ENCODE measurements at places on chromosomes 6 and 20.
A peak's percentile ranks its signal among the peaks of the same experiment; 100 is the strongest.

- DNase-seq = no peak
Observed at GRCh38 chr6:169233832-169234231, 19.8 kb downstream of the THBS2 start.

DNA sequence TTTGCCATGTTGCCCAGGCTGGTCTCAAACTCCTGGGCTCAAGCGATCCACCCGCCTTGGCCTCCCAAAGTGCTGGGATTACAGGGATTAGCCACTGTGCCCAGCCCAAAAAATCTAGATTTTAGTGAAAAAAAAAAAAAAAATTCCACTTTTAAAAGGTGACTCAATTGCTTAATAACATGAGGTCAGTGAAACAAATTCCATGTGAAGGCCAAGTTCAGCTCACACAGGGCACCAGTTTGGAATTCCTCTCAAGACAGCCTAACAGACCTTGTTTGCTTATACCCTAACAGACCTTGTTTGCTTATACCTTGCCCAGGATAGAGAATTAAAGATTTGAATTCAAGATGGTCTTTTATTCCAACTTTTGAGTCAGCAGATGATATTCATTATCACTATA is 5.1 kb downstream of the RRBP1 start:
- no peak for DNase-seq

- DNase-seq = no peak
Observed at GRCh38 chr6:118892355-118892991, 1.5 kb upstream of the ASF1A start.

- peak; percentile 62 for DNase-seq
Observed at GRCh38 chr6:147508042-147508865, at the start of gene SAMD5. Gene SAMD5 (plus strand): TSS chr6:147508690. CDS start chr6:147508929, 239 bp downstream.

- DNase-seq = no peak
Observed at GRCh38 chr6:119479860-119480655, 130.5 kb upstream of the MAN1A1 start.

- DNase-seq = no peak
Observed at GRCh38 chr6:151822252-151823111, 15.0 kb downstream of the ESR1 start.

DNA sequence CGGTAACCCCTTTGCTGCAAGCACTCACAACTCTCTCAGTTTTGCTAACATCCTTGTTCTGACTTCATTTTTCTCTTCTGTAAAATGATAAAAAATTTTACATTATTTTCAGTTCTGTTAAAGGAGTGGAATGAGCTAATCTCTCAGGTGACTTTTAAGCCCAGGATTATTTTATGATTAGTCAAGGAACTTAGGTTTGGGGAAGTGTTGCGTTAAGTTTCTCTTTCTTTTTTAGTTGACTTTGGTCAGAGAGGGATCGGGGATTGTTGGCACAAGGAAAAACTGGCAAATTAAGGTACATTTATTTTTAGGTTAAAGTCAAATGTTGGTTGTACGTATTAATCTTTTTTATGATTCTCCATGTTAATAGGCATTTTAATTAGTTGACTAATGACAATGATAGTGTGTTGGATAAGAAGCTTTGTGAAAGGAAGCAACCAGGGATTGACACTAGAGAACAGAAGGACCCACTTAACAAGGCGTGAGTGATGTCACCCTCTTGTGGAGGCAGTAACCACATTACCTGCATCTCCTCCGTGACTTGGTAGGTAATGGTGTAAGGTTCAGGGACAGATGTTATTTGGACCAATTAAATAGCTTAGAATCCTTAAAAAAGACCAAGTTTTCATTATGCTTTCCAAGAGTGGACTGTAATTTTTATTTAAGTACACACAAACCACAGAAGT is 31.6 kb downstream of the CD83 start:
- no peak for DNase-seq

DNA sequence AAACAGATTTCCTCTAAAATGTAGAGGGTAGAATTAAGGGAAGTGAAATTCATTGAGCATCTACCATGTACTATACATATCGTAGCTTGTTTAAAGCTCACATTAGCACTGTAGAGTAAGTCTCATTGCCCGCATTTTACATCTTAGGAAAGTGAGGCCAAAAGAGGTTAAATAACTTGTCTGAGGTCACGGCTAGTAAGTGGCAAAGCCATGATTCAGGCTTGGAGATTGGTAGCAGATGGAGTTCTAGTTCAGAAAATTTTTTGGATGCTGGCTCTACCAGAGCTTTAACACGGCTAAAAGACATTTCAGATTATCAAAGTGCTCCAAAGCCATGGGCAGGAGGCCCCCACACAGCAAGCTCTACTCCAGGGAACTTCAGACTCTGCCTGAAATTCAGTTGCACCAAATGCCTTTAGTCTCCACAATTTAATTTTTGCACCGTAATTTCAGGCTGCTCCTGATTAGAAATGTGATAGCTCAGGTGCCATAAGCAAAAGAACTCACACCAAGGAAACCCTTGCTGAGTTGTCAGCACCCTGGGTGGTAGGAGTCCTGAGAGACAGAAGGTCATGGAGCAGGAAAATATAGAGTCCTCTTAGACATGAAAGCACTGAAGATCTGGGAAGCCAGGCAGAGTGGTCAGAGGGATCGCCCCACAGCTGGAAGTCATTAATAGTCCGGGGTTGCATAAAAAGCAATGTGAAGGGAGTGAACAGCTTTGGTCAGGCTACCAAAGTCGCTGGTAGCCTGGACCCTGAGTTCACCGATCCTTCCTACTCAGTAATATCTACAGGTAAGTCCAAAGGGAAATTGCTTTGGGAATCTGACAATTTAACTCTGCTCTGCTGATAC is 55.2 kb upstream of the ASIP start:
- DNase-seq = no peak

GRCh38 chr6:157570104-157570503 is 189.1 kb downstream of the ZDHHC14 start:
- DNase-seq = no peak

GRCh38 chr6:7992002-7992815 is 72.0 kb downstream of the BLOC1S5 start:
- DNase-seq = no peak

DNA sequence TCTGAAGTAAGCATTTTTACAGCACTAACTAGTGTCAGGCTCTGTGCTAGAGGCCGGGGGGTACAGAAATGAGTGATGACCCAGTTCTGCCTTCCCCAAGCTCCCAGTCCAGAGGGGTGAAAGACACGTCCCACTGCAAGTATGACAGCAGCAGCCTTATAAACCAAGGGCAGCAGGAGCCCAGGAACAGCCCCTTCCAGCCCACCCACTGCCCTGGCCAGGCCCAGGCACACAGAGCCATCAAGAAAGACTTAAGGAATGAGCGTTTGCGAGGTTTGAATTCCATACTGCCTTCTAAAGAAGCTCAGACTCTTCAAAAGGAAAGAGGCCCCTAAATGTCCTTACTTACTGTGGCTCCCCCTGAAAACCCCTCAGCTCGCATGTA is 10.0 kb downstream of the TRERF1 start:
- no peak for DNase-seq

DNA sequence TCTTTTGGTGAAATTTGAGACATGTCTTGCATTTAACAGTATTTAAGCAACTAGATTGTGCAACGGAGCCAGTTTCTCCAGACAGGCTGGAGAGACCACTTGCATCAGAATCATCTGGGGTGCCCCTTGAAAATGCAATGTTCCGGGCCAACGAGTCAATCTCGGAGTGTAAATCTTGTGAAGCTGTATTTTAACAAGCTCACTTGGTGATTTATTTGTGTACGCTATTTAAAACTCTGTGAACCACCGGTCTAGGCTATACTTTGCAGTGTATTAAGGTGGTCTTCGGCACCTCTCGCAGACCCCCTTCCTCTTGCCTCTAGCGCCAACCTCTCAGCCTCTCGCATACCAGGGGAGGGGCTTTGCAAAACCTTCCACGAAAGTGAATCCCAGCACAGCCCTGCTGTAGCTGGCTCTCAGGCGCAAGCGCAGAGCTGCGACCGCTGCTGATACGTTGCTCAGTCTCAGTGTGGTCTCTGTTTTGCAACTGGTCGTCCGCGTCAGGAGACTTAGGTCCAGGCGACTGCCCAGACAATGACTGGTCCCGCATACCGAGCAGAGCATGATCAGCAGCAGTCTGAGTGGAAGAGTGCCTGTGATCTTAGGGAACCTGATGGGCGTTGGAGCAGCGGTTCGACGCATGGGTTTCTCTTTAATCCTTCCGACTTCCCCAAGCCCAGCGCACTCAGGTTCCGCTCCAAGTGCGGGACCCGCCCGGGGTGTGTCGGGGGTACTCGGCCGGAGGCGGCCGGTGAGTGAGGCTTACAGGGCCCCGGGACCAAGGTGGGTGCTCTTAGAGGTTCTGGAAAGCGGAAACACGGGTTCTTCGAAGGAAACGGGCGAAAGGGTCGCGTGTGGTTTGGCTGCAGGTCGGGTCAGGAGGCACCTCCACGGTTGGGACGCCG is at the start of gene ZNF391:
Gene ZNF391, plus strand, starts transcription at position 467 of the 905 bp plus-strand sequence. CDS start 11,612 bp downstream, outside the sequence.
- peak; percentile 78 for DNase-seq

DNA sequence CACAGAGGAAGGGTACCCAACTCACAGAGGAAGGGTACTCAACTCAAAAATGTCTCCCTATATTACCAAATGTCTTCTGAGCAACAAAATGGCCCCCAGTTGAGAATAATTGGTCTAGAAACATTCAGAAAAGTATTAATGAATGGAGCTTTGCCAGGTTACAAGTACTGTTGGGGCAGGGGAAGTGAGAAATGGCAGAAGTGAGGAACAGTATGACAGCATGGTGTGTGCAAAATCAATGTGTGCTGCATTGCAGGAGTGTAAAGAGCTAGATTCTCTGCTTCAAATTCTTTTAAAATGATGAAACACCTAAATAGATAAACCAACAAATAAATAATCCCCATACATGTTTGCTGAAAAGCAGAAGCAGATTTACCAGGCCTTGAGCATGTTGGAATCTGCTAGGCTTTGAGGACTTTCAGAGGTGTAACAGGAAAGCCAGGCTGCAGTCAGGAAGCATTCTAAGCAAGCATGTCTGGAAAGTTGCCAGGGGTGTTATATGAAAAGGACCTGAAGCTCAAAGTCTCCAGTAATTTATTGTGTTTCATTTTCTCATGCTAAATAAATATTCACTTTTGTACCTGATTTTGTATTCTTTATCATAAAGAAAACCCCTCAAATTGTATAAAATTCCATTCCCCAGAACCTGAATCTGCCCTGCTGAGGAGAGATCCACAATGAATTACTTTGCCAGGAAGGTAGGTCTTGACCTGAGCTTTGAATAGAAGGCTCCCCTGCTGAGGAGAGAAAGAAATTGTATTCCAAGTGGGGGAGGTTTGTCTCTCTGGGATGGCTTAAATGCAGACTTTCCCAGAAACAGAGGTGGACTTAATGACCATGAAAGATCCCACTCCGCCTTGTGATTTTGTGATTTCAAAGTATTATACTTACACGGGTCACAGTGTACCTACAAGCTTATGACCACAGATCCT is 265.0 kb upstream of the MARCKS start:
- DNase-seq = no peak

DNA sequence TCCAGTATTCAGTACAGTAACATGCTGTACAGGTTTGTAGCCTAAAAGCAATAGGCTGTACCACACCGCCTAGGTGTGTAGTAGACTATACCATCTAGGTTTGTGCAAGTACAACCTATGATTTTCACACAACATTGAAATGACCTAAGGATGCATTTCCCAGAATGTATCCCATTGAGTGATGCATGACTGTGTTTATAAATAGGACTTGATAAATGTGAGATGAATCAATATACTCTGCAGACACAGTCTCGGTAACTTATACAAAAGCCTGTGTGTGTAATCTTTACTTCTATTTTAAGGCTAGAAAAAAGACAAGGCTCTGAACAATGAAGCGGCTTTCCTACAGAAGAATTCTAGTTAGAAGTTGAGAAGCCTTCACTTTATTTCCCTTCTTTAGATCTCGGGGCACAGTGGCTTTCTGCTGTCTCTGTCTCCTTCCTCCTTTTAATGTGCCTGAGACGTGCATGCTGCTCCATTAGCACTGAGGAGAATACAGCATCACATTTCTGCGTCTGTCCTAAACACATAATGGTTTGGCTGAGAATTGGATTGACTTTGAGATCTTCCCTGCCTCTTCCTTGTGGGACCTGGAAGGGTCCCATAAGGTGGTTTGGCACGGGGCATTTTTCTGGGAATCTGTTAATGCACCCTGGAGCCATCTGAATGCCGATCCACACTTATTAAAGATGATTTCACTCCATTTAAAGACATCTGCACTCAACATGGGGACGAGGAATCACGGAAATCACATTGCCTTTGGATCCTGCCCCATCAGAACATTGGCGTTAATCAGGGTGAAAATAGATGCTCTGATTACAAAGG is 112.5 kb downstream of the SCML4 start:
- DNase-seq = no peak

DNA sequence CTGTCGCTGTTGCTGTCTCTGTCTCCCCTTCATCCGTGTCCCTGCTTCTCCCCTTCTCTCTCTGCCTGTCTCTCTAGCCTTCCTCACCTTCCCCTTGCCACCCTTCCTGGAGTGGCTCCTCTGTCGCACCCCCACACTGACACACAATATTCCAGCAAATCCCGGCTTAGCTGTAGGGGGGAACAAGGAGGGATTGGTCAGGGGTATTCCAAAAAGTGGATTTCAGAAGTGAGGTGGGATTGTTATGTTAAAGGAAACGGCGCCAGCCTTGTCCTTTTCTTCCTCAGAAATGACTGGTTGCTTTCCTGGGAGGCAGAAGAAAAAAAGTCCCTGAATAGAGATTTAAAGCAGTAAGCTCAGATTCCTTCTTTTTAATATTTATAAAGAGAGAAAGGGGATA is 76.3 kb upstream of the SIRPA start:
- DNase-seq = peak; percentile 9

- no peak for DNase-seq
Observed at GRCh38 chr6:70312165-70312745, 9.4 kb upstream of the COL9A1 start.

DNA sequence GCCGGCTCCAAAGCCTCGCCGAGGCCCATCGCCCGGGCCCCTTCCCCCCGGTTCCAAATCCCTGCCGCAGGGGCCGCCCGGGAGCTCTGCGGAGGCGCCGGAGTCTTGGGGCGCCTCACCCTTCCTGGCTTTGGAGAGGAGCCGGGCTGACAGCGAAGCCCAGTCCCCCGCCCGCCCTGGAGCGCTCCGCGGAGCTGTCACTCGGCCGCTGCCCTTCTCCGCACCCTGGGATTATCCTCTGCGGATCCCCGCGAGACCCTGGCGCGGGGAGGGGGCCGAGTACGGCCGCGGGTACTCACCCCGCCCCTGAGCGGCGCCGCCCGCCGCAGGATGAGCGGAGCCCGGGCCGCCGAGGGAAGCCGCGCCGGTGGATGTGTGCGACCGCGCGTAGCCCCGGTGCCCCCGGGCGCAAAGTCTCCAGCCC is 343 bp downstream of the SNAP91 start:
- DNase-seq = peak; percentile 44

DNA sequence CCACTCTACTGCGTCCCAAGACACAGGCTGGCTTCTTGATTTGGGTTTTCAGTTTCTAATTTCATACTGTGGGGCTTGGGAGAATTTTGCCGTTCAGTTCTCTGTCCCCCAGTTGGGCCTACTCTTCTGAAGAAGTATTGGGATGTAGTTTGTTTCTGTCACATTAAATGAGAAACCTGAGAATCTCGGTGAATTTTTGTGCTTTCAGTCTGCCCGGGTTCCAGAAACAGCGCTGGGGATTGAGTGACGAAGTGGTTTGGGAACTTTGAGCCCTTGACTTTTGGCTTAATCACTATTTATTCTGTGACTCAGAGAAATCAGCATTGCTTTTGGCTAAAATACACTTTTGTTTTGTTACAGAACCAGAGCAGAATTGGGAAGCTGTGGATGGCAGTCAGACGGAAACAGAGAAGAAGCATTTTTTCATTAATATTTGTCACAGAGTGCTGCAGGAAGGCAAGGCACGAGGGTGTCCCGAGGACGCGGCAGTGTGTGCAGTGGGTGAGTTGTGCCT is 74.0 kb downstream of the IGF2R start:
- DNase-seq = no peak
